ENCODE measurements at places on chromosomes 5 and 9.

GRCh38 chr5:133145436-133146170 lies 93.8 kb downstream of the HSPA4 start:
- DNase-seq: no peak

DNA sequence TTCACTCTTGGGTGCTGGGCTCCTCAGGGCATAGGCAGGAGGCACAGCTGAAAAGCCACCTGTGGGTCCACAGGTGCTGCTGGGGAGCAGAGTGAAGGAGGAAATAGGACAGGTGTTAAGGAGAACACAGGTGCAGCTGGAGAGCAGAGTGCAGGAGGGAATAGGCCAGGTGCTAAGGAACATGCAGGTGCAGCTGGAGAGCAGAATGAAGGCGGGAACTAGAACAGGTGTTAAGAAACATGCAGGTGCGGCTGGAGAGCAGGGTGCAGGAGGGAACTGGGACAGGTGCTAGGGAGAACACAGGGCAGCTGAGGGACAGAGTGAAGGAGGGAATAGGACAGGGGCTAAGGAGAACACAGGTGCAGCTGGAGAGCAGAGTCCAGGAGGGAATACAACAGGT lies 43.8 kb upstream of the PLEKHG4B start:
- DNase-seq: no peak

DNA sequence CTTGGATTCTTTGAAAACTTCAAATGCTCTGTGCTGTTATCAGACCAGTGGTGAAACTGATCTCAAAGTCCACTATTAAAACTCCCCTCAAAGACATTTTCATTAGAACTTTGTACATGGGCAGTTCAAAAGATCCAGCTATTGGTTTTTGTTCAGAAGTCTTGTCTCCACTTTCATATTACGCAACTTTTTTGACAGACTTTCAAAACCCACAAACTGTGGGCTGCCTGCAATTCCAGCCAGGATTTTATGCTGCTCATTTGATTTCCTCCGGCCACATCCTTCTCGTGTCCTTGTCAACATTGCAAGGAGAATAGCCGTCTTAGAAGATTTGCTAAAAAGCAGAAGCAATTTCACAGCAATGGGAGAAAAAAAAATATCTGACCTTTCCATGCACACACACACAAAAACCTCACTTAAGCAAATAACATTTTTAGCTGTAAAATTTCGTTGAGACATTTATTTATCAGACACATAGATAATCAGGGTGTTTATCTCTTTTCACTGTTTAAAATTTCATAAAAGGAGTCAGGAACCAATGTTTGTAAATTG lies 1990.5 kb downstream of the MAT2B start:
- no peak for DNase-seq

DNA sequence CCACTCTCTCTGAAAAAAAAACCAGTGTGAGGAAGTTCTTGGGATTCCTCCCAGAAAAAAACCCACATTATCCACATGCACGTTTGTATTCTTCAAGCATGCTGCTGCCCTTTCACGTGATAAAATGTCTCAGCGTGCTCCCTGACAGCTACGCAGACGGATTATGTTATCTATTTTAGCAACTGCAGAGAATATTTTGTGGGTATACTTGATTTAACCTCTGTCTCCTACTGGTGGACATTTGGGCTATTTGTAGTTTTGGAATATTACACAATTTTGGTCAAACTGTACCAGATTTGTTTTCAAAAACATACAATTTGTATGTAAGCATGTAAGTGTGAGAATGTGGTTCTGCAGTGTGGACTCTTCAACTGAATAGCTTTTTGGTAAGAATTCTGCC lies 10.7 kb downstream of the PRRC2B start:
- DNase-seq: no peak

DNA sequence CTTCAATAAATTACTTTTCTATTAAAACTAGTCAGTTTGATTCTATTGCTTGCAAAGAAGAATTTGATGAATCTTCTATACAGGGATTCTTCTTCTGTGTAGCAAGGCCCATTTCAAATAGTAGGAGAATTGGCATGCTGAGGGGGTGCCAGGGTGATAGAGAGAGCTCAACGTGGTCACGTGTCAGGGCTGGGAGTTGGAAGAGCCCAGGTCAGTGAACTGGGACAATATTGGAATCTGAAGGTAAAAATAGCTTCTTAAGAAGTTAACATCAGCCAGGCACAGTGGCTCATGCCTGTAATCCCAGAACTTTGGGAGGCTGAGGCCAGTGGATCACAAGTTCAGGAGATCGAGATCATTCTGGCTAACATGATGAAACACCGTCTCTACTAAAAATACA lies 64.1 kb upstream of the TLE1 start:
- no peak for DNase-seq

DNA sequence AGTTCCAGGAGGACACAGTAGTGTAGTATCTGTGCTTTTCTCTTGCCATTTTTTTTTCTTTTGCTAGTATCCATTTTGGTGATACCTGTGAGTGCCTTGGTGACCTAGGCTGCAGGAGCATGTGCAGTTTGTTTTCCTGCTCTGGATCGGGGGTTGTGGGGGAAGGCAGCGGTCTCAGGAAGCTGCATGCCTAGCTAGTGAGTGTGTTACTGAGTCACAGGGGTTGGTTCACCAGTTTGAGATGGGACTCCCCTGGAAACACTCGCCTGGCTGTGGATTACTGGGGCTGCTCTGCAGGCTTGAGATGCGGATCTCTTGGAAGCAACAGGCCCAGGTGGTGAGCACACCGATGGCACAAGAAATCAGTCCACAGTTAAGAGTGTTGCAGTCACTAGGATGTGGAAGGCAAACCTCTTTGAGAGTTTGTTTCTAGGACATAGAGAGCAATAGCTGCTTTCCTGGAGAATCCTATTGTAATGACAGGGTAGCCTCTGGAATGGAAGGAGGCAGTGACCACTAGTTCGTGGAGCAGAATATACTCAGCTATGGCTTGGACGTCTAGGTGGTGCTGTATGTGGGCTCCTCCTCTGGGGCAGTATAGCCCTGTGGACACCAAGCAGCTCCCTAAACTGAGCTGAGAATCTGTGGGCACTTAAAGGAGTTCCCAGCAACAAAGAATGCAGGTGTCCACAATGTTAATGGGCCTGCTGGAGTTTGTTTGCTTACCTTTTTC lies 20.0 kb upstream of the SPATA31E1 start:
- DNase-seq: peak; percentile 89

GRCh38 chr5:152987131-152987530 lies 503.3 kb upstream of the GRIA1 start:
- DNase-seq: no peak

- no peak for DNase-seq
Measured at GRCh38 chr5:175598774-175599173, 59.1 kb upstream of the HRH2 start.

DNA sequence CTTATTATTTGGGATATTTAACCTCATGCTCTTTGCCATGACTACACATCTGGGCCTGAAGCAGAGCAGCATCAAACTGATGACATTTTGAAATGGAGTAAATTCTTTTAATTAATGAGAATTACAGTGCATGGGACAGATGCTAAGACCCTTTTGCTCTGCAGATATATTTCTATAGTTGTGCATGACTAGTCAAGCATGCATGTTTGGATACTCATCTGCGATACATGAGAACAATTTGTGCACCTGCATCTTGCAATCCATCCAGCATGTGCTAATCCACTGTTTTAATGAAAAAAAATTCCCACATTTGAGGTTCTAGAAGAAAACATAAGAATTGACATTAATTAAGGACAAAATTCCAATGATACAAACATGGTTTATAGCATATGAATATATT lies 1047.6 kb upstream of the ACO1 start:
- no peak for DNase-seq

- DNase-seq: no peak
Measured at GRCh38 chr9:70398145-70398556, 16.3 kb downstream of the KLF9 start.

DNA sequence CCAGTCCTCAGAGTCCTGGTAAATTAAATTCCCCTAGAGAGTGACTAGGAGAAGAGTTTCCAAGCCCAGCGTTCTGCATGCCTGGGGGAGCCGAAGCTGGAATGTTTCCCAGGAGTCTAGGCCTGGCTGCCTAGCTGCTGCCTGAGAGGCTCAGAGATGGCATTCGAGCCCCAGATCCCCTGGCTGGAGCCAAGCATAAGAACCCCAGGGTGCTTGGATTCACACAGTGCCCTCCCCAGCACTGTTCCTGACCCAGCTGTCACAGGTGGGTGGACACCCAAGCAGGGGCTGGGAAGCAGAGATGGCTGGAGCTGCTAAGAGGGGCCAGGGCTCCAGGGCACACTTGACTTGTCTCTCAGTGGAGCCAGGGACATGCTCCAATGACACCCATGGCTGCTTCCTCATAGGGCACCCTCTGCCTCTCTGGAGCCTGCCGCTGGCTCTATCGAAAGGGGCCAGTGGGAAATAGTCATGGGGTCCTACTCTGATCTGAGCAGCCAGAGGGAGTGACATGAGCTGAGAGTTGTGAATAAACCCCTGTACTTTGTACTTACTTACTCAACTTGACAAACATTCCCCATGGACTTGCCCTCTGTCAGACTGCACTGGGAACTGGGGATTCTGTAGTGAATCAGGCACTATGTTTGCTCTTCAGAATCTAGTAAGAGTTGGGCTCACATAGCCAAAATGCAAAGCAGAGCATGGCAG lies 62.6 kb upstream of the XPA start:
- no peak for DNase-seq

DNA sequence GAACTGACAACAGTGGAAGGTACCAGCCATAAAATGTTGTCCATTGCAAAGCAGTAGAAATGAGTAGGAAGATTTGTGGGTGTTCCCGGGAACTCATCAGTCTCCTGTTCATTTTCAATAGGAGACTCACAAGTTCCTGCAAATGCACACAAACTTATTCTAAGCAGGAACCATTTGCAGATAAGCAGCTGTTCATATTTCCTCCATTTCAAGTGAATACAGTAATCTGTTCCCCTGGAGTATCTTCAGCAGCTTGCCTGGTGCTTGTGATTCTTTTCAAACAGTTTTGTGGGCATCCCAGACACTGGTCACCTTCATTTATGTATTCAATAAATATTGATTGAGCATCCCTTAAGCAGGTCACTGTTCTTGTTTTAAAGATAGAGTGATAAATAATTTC lies 1315.5 kb upstream of the C9orf72 start:
- DNase-seq: no peak

GRCh38 chr5:18798058-18798457 lies 1163.8 kb downstream of the TAF11L14 start:
- DNase-seq: no peak

GRCh38 chr9:113737517-113738271 lies 138.4 kb upstream of the ZNF618 start:
- peak; percentile 45 for DNase-seq

GRCh38 chr5:140214831-140215230 lies 39.8 kb downstream of the CYSTM1 start:
- peak; percentile 83 for DNase-seq

GRCh38 chr5:6596388-6596787 lies 36.5 kb downstream of the NSUN2 start:
- DNase-seq: no peak

GRCh38 chr5:173396311-173396993 lies 68.2 kb upstream of the STC2 start:
- DNase-seq: peak; percentile 2

DNA sequence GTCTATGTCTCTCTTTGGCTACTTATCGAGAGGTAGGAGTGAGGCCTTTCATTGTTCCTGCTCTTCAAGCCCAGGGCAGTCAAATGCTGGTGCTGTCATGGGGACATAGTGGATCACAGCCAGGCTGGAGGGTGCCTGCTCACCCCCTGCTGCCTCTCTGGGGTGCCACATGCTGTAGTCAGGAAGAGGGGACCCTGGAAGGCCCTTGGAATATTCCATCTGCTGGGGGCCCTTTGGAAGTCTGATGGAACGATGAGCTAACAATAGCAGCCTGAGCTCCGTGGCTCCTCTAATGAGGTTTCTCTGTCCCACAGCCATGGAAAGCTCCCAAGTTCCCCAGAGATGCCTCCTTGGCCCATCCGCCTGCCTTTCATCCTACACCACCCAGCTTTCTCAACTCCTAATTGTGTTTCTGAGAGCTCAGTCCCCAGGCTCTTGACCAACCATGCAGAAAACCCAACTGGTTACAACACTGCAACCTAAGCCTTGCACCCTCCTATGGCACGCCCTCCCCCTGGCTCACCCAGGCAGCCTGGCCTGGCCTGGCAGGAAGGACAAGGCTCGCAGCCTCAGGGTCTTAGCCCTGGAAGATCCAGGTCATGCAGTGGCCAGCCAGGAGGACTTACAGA lies 91.7 kb downstream of the NRG2 start:
- no peak for DNase-seq

GRCh38 chr5:93915142-93915553 lies 173.7 kb upstream of the POU5F2 start:
- DNase-seq: peak; percentile 49

DNA sequence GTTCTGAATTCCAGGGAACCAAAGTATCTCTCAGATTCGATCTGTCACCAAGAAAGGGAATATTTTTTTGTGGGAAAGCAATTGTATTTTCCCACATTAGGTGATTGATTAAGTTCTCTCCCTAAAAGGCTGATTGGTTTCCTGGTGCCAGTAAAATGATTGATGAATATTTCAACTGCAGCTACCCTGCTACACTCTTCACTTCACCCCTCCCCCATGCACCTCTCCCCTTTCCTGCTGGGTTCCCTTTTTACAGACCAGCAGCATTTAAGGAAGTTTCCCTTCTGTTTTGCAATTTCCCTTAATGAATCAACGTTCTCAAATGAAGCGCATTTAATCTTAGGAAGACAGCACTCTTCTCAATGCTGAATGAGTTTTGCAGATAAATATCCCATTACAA lies 13.1 kb downstream of the NR6A1 start:
- peak; percentile 22 for DNase-seq

DNA sequence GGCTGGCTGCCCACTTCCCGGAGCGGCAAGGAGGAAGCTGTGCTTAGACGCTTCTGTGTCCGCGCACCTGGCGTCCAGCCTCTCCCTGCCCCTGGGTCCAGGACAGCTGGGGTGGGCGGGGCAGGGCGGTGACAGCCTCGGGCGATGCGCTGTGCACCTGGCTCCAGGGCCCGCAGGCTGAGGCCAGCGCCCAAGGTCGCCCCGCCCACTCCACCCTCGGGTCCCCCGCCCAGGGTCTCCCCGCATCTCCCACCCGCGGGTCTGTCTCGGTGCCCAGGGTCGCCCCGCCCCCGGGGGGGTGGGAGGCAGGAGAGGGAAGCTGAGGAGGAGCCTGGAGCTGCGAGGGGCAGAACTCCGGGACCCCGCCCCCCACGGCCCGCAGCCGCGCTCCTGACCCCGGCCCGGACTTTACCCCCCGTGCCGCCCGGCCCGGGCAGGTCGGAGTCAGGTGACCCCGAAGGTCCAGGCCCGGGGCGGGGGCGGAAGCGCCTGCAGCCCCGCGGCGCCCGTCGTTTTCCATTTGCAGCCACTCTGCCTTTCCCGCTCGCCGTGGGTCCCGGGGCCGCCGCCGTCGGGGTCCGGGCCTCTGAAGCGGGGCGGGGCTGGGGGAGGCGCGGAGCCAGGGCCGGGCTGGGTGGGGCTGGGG lies at the start of gene ENTPD8:
Gene ENTPD8 (minus strand): TSS at position 69 of the 646 bp plus-strand sequence. CDS start 3,072 bp downstream, outside the sequence.
- no peak for DNase-seq

GRCh38 chr5:170368586-170368985 lies 20.6 kb downstream of the KCNMB1 start:
- DNase-seq: no peak

DNA sequence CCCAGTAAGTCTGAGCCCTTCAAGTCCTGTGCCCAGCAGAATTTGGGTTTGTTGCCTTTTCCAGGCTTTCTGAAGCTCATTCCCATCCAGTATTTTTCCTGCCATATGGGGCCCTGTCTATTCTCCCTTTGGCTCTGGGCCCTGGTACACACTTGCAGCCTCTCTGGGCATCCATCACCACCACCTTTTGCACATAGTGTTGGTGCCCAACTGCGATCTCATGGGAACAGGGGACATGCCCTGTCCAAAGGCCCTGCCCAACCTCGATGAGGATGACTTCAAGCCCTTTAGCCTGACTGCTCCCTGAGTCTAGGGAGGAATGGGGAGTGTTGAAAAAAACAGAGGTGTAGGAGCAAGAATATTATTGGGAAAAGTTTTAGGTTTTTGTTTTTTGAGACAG lies 11.5 kb downstream of the RGS3 start:
- no peak for DNase-seq
